ENCODE measurements at places on chromosomes 4 and X.

DNA sequence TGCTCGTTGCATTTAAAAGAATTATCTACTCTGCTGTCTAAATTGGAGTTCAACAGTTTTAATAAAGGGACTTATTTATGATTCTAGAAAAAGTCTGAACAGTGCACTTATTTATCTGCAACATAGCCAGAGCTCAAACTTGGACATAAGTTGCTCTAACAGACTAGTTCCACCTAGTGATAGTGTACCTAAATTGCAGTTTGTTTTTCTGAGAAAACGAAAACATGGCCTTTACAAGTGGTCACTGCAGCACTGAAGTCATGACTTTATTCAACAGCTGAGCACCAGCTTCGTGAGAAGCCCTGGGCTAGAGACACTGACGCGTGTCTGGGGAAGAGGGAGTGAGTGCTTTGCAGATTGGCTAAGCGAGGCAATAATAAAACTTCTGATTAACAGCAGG, 77.3 kb upstream of the IGSF1 start:
- DNase-seq: no peak

- no peak for DNase-seq
These were observed 200.5 kb downstream of the FAM133A start for GRCh38 chrX:93874554-93874953.

DNA sequence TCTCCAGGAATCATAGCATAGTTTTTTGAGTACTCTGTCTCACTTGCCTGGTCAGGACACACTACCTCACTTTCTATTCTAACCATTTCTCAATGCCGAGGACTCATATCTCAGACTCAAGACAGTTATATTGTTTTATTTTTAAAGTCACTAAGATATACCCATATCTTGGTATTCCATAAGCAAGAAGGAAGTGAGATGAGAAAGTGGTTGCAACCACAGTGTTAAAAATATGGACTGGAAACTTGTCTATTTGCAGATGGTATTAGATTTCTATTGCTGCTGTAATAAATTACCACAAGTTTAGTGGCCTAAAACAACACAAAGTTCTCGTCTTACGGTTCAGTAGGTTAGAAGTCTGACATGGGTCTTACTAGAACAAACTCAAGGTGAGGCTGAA, 344.8 kb upstream of the MAGEB2 start:
- DNase-seq: no peak

- no peak for DNase-seq
These were observed 43.0 kb downstream of the PDHA1 start for GRCh38 chrX:19386679-19387078.

GRCh38 chrX:80765220-80765625, 44.5 kb downstream of the BRWD3 start:
- DNase-seq: no peak

DNA sequence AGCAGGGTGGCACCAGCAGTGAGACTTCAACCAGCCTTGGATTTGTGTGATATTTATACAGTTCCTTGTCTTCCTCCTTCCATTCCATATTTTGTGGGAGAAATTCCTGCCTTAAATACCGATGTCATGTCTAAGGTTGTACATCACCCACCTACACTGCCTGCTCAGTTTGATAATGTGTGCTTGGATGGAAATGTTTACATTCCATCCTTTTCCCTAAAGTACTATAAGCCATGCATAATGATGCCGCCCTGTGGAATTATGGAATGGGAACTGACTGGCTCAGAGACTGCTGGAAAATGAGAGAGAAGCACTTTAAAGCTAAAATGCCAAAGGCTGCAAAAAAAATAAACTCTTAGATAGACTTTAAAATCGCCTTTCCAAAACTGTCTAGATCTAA, 11.3 kb upstream of the GLUD2 start:
- no peak for DNase-seq

DNA sequence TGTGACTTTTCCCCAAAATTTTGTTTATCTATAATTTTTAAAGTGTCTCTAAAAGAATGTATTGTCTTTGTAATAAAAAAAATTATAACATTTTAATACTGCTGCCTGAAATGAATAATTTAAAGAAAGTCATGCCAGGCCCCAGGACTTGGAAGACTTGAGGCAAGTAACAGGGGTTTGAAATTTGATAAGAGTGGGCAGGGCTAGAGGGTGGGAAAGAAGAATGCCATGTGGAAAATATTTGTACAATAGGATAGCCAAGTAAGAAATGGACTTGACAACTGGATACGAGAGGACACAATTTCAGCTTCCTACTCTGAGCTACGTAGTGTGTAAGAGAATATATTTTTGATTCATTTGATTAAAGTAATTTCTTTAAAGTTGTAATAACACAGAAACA, 36.9 kb upstream of the ANKRD50 start:
- DNase-seq: no peak

DNA sequence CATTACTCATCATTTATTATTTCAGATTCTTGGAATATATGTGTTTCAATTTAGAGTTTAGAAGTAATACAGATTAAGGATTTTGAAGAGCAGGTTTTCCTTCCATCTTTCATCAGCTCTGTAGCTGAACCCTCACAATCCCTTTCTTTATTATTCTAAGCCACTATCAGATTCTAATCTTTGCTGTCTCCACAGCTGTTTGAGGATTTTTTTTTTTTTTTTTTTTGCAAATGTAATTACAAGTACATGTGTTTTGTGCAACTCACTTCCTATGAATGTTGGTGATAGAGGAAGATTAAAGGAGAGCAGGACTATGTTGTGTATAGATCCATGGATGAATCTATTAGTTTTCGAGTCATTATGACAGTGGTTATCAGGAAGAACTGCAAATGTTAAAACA, 87.4 kb upstream of the TENM3 start:
- no peak for DNase-seq

DNA sequence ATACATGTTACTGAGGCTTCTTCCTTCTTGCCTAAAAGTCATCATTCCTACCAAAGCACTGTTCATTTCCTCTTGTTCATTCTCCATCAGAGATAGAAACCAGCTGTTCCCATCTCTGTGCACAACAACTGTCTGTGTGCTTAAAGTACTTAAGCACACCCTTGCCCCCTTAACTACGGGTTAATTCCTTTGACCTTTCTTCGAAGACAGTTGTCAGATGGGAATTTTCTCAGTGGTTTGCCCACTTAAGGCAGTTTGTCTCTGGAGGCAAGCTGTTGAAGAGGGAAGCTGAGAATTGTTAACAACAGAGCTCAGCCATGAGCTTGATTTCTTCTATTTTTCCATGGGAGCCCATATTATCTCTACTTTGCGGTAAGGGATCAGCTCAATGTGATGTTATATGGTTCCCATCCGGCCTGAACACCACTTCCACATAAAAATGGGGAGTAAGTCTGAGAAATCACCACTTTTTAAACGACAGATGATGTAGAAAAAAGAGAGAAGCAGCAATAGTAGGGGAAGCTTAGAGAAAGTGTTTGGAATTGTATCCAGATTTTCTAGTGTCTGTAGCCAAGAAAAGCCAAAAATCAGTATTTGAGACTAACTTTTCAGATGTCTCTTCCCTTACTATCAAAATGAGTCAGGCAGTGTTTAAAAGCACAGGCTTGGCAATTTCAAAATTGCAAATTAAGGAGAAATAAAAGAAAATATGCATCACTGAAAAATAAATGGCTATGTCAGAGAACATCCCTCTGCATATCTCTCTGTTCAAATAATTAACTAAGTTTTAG, 194.4 kb downstream of the SLIT2 start:
- DNase-seq: no peak

DNA sequence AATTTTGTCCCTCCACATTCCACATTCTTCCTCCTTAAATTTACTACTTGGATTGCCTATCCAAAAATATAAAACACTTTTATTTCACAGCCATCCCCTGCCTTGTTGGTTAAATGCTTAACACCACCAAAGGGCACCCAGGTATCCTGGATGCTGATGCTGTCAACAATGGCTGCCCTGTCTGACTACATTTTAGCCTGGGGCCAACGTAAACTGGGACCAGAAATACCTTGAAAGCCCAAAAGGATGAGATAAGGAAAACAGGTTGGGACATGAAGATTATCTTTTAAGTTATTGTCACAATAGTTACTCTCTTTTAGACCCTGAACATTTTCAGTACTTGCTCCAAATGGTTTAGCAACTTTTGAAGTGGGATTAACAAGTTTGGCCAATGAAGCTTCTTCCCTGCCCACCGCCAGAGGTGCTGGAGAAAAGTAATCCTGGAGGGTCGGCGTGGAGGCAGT, 775 bp upstream of the YIPF6 start:
- DNase-seq: no peak

DNA sequence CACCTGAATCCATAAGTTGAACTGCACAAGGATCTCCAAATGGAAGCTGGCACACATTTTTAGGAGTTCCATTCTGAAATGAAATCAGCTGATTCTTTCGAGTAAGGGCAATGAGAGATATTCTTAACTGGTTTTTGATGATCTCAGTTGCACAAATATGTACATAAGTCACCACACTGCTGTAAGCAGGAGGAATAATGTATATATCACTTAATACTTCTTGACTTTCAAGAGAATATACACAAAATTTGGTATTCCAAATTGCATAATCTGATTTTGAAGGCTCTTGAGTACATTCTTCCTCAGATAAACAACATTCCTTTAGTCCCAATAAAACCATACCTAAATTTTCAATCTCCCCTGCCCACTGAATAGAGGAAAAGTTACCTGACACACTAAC, 8.2 kb downstream of the FANCB start:
- no peak for DNase-seq

- no peak for DNase-seq
These were observed 712 bp downstream of the STX18 start for GRCh38 chr4:4541040-4541631.

GRCh38 chr4:1793940-1794808, 1.1 kb downstream of the FGFR3 start:
- no peak for DNase-seq

- no peak for DNase-seq
These were observed 2109.9 kb upstream of the AGA start for GRCh38 chr4:179552131-179552530.

DNA sequence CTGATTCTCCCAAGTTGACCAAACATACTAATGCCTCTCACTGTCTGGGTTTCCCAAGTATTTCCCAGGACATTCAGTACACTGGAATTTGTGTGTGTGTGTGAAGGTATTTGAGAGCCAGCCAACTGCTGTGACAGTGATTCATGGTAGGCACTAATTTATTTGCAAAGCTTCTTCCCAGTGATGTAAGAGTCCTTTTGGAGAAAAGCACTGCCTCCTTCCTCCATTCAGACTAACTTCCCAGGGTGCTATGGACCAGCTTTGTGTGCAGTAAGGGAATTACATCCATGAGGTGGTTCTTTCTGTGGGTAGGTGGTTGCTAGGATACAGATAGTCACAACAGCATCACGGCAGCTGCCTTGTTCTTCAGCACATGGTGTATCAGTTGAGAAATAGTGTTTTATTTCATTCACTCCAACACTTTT, 8.7 kb downstream of the EGF start:
- DNase-seq: no peak

DNA sequence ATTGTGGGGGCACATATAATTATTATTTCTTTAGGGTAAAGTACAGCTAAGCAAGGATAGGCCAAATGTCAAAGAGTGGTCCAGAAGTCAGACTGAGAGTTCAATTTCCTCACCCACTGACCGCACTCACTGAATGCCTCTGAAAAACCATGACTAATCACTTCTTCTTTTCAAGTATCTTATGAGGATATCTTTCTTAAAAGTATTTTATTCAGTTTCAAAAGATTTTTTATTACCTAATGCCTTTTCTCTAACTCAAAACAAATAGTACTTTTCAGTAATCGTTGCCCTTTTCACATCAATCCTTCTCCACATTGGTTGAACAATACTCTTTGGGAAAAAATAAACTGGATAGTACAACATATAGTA, 61.7 kb upstream of the CAMK2D start:
- DNase-seq: no peak

DNA sequence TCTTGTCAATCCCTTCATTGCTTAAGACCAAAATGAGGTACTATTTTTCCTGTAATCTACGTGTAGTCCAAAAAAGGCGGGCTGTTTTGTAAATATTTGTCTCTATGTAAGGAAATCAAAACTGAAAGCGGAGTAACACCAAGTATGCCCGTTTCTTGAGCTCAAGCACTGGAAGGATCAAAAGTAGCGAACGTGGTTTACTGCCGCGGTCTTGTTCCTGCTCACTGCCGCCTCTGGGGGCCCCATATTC, 71.5 kb downstream of the AFF1 start:
- no peak for DNase-seq

- DNase-seq: no peak
These were observed 735.6 kb downstream of the GLUD2 start for GRCh38 chrX:121782976-121783375.

DNA sequence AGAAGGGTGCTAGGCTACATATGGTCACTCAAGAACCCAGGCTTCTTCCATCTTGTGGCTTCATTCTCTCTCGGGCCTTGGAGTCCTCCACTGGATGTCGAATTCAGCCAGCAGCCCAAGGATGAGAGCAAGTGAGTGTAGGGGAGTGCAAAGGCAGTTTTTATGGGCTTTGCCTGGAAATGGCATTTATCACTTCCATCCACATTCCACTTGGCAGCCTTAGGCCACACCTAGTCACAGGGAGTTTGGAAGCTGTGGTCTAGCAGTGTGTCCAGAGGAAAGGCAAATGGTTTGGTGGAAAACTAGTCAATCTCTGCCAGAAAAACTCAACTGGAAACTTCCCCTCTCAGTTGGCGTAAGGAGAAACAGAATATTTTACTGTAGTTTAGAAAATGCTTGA, 59.0 kb downstream of the NHS start:
- no peak for DNase-seq

- no peak for DNase-seq
These were observed 1.2 kb downstream of the MGST2 start for GRCh38 chr4:139666735-139667281.

DNA sequence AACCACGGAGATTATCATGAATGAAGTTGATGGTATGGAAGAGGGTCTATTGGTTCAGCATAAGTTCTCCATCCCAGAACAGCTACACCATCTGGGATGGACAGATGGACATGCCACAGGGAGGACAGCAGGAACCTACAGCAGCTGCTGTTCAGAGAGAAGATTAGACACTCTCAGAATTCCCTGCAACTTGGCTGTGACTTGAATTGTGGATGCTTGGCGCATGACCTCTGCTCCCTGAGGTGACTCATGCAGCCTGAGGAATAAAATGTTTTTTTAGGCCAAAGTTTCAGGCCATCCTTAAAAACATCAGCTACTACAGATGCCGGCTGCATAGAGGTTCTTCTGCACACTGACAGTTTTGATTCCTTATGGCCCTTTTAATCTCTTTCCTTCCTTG, 97.3 kb downstream of the RS1 start:
- DNase-seq: no peak

- DNase-seq: no peak
These were observed 39.2 kb upstream of the CRMP1 start for GRCh38 chr4:5932035-5932568.

- no peak for DNase-seq
These were observed 40.4 kb upstream of the MAOA start for GRCh38 chrX:43615660-43616059.

DNA sequence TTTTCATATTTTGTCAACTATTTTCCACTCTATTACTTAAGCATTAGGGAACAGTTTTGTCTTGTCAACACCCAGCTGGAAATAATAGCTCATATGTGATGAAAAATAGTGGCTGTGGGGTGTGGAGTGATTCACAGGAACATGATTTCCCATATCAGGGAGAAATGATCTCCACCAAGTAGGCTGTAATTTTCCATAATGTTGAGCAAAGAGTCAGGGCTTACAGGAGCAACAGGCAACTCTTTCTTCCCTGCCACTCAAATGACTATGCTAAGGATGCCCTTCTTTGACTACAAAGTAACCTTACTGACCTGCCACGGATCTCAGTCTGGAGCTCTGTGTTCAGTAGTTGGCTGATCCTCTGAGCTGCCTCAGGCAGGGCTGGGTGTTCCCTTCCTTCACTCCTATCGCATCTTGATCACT, 90.0 kb upstream of the GATB start:
- no peak for DNase-seq
